HFFc6 (cell line): ENCODE measurements at places on chromosomes 11 and 22. TPM values are rescaled to one million over a fixed set of nuclear protein-coding genes. Genes with fewer than 3 reads are reported as not detected.

Gene POU2AF2
- total RNA-seq: not detected in 2 replicates

Gene CTSD
- total RNA-seq: 227 to 275 TPM (median 235 TPM) in 3 replicates

Gene SLC22A8
- not detected in 3 replicates for total RNA-seq

Gene P2RX3
- total RNA-seq: not detected in 2 replicates

DNA sequence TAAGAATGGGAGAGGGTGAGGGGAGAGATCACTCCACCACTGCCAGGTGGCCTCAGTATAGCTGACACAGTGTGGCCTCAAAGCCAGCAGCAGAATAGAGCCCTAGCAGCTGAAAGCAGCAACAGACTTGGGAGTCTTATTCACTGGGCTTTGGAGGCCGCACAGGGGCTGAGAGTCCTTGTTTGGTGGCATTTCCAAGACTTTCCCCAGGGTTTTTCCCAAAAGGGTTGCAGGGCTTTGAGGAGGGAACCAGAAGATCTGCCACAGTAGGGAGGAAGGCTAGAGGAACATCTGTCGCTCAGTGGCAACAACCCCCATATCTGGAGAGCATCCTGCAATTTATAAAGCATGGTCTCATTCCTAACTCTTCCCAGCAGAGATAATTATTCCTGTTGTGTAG lies 35.0 kb upstream of the RCN1 start:
- no peak overlapping the region for H3K27ac ChIP-seq
- H3K36me3 ChIP-seq: no peaks in the 10 kb centered on the region
- H3K27me3 ChIP-seq: peaks cover 34% of the 10 kb centered on the region

DNA sequence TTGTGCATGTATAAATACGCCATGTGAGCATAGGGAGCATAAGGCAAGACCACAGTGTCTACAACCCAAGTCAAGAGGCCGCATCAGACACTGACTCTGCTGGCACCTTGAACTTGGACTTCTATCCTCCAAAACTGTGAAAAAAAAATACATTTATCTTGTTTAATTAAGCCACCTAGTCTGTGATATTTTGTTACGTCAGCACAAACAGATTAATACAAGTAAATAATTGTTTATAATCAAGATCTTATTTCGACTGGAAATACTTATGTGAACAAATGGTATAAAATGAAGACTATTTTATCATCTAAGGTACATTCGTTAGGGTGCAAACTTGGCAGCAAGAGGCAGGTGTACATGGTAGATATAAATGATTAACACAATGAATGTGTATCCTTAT lies 599.3 kb upstream of the LRRC4C start:
- no peak overlapping the region for H3K27ac ChIP-seq
- no peak overlapping the region for H3K4me3 ChIP-seq
- peaks cover 1% of the 10 kb centered on the region; the same call in 1 of the 2 replicates for H3K27me3 ChIP-seq
- no peaks in the 10 kb centered on the region for H3K36me3 ChIP-seq
- H3K4me1 ChIP-seq: no peaks in the 10 kb centered on the region

DNA sequence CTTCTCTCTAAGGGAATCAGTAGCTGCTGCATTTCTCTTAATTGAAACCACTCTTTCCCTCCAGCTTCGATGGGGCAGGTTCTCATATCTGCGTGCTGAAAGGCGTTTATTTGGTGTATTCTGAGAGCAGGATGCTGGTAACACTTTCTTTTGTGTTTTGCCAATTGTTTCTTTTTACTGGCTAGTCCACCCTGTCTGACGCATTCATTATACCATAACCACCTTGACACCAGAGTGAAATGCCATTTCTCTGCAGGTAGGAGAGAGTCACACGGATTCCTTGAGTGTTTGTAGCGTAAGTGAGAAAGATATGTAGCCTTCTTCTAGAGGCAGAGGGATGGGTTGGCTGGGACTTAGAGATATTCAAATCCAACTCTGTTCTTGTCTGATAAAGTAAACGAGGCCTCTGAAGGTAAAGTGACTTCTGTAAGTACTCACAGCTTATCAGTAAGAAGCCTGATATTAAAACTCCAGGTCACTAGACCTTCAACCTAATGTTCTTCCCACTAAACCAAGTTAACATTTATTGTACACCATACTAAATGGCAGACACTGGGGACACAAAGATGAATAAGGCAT lies 21.4 kb downstream of the CD44 start:
- peak overlapping the region; percentile 46 for H3K4me3 ChIP-seq
- H3K27ac ChIP-seq: peak overlapping the region; percentile 99
- H3K27me3 ChIP-seq: peaks cover 5% of the 10 kb centered on the region; the same call in 1 of the 2 replicates
- H3K36me3 ChIP-seq: peaks cover 85% of the 10 kb centered on the region
